ENCODE measurements at places on chromosomes 2 and 18.

- DNase-seq, result no peak
Observed at GRCh38 chr2:33268246-33268831, 208.1 kb upstream of the RASGRP3 start.

DNA sequence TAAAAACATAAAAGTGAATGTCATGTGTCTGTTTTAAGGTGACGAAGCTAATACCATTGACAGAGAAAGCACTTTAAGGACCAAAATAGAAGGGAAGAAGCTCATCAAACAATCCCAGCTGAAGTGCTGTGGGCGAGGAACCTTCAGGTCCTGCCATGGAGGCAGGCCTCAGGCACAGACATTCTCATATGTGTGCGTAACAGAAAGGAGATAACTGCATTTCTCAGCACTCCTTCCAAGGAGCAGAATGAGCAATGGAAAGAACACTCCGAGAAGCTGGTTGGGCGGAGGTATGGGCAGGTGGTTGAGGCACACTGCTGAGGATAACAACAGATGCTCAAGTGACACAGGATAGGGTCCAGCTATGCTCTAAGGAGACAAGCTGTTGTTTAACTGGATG, 42.4 kb downstream of the PKDCC start:
- no peak for DNase-seq

DNA sequence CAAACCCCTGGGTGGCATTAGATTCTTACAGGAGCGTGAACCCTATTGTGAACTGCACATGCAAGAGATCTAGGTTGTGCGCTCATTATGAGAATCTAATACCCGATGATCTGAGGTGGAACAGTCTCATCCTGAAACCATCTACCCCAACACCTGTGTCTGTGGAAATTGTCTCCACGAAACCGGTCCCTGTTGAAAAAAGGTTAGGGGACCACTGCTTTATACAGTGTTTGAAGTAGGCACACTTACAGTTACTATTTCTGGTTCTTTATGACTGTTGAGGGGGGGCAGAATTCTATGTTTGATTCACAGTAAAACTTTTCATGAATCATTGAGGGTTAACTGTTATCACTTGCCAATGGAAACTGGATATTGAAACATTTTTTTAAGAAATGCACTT, 72.0 kb downstream of the RIF1 start:
- no peak for DNase-seq

- DNase-seq, result no peak
Observed at GRCh38 chr2:24971286-24971535, 544 bp downstream of the DNAJC27 start.

DNA sequence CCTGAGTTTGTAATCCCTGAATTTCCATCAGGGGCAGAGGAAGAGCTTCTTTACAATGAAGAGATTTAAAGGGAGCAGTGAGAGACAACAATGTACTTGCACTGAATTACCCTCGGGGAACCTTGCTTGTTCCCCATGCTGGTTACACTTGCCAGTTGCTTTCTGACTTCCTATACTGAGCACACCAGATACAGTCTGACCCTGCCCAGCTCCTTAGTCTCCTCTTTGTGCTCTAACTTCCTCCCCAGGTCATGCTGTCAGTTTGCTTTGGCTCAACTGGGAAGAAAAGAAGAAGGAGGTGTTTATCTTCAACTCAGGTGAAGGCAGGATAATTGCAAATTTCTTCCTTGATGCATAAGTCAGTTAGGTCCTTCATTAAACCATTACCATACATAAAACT, 658.4 kb downstream of the NYAP2 start:
- DNase-seq, result no peak

DNA sequence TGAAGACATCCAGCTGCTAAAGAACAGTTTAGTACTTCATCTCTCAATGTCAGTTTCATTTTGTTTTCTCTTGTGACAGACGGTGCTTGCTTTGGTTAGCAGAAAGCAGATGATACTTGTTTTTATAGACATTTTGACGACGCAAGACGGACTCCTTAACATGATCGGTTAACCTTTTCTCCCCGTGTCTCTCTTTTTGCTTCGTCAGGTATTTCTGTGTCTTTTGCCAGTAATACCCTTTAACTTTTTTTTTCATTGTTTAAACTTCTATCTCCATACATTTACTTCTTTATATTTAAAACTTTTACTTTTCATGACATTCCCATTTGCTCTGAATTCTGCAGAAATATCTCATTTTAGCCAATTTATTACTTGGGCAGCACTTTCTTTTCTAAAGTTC, 57.9 kb downstream of the THSD7B start:
- DNase-seq, result no peak

- DNase-seq, result no peak
Observed at GRCh38 chr18:65938592-65939372, 188.0 kb downstream of the CDH7 start.

DNA sequence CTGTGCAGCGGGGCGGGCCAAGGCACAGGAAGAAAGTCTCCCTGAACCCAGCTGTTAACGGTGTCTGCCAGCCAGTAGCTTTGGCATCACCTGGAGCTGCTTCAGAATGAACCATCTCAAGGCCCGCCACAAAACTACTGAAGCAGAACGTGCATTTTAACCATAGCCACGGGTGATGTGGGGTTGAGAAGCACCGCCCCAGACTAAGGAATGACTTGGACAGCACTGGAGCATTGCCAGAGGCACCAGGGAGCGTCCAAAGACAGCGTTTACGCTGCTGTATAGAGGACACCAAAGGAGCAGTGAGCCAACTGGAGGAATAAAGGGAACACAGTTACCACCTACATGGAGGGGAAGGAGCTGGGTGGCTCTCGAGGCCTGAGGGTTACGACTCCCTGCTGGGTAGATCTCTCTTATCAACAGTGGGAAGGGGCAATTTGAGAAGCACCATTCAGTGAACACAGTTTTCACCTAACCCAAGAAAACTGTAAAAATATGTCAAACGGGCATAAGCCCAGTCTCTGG, 28.4 kb upstream of the LONRF2 start:
- no peak for DNase-seq

GRCh38 chr2:182906454-182906853, 40.0 kb upstream of the FRZB start:
- DNase-seq, result no peak

- DNase-seq, result no peak
Observed at GRCh38 chr18:76482267-76482666, 12.8 kb downstream of the ZNF516 start.
